ENCODE measurements at places on chromosomes 2 and 18.

GRCh38 chr2:162245781-162246180 is 2.5 kb upstream of the FAP start:
- H3K27ac ChIP-seq = no peak overlapping the region
- peaks cover 8% of the 10 kb centered on the region for H3K4me1 ChIP-seq
- no peaks in the 10 kb centered on the region for H3K27me3 ChIP-seq
- no peak overlapping the region for H3K4me3 ChIP-seq

- H3K27ac ChIP-seq = peak overlapping the region; percentile 6
- H3K36me3 ChIP-seq = peaks cover 2% of the 10 kb centered on the region
- H3K4me1 ChIP-seq = no peaks in the 10 kb centered on the region
- no peak for DNase-seq
- H3K27me3 ChIP-seq = no peaks in the 10 kb centered on the region
Measured at GRCh38 chr2:47844162-47844561, 61.2 kb downstream of the MSH6 start.

DNA sequence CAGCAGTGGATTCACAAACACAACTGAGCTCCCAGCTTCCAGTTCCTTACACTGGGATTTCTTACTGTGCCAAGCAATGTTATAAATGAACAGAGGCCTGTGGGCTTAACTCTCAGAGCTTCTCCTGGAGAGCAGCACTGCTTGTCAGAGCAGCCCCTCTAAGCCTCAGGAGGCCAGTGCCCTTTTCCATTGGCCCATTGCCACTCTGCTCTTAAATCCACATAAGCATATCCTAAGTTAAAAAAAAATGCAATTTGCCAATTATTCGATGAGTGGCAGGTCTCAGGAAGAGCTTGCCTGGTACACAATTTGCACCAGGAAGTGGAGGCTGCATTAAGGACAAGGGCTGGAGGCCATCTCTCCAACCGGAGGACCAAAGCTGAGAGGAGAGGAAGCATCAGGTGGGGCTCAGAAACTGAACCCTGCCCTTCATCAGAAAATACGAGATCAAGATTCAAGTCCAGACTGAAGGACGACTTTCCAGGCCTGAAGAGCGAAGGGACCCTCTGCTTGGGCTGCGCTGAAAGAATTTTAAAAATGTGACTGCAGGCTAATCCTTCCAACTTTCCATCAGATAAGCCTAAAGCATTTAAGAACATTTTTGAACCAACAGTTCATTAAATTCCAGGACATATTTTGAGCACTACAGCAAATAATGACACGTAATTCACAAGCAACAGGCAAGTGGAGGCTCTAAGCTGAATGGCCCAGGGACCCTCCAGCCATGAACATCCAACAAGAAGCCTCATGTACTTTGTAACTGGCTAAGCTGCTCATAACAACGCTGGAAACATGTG is 28.4 kb upstream of the PXDN start:
- no peak overlapping the region for H3K27ac ChIP-seq
- DNase-seq = no peak
- no peaks in the 10 kb centered on the region for H3K27me3 ChIP-seq
- no peak overlapping the region for H3K4me3 ChIP-seq
- no peaks in the 10 kb centered on the region for H3K4me1 ChIP-seq

DNA sequence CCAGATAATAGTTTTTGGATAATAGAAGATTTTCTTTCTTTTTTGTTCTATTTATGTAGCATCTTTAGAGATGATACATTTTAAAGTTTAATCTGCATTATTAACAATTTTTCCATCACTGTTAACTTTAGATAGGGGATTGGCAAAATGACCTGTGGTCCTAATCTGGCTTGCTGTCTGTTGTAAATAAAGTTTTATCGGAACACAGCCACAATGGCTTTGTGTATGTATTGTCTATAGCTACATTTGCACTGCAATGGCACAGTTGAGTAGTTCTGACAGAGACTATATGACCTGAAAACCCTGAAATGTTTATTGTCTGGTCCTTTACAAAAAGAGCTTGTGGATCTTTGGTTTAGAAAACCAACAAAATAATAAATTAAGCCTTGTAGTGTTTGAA is 97.0 kb upstream of the CERS6 start:
- no peak overlapping the region for H3K27ac ChIP-seq
- H3K4me3 ChIP-seq = no peak overlapping the region
- no peaks in the 10 kb centered on the region for H3K36me3 ChIP-seq
- no peaks in the 10 kb centered on the region for H3K4me1 ChIP-seq

GRCh38 chr18:52275817-52276216 is 64.2 kb upstream of the DCC start:
- DNase-seq = no peak
- no peak overlapping the region for H3K27ac ChIP-seq
- H3K36me3 ChIP-seq = no peaks in the 10 kb centered on the region
- no peak overlapping the region for H3K4me3 ChIP-seq
- H3K27me3 ChIP-seq = no peaks in the 10 kb centered on the region

GRCh38 chr2:31161637-31162036 is 23.4 kb upstream of the GALNT14 start:
- peaks cover 8% of the 10 kb centered on the region for H3K27me3 ChIP-seq
- H3K4me3 ChIP-seq = no peak overlapping the region
- no peak overlapping the region for H3K27ac ChIP-seq
- no peaks in the 10 kb centered on the region for H3K36me3 ChIP-seq

GRCh38 chr2:65443509-65444186 is 11.2 kb upstream of the SPRED2 start:
- no peak for DNase-seq
- H3K4me1 ChIP-seq = no peaks in the 10 kb centered on the region
- H3K4me3 ChIP-seq = no peak overlapping the region
- no peaks in the 10 kb centered on the region for H3K27me3 ChIP-seq
- H3K27ac ChIP-seq = no peak overlapping the region

DNA sequence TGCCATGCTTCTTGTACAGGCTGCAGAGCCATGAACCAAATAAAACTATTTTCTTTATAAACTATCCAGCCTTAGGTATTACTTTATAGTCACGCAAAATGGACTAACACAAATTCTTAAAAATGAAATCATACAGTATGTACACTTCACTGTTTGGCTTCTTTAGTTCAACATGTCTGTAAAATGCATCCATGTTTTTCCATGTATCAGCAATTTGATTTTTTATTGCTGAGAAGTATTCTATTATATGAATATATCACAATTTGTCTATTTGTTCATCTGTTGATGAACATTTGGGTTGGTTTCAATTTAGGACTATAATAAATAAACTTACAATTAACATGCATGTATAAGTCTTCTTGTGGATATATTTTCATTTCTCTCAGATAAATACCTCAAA is 182.1 kb downstream of the SCG2 start:
- no peak for DNase-seq
- H3K27me3 ChIP-seq = no peaks in the 10 kb centered on the region
- no peak overlapping the region for H3K27ac ChIP-seq
- no peaks in the 10 kb centered on the region for H3K36me3 ChIP-seq
- no peak overlapping the region for H3K4me3 ChIP-seq

DNA sequence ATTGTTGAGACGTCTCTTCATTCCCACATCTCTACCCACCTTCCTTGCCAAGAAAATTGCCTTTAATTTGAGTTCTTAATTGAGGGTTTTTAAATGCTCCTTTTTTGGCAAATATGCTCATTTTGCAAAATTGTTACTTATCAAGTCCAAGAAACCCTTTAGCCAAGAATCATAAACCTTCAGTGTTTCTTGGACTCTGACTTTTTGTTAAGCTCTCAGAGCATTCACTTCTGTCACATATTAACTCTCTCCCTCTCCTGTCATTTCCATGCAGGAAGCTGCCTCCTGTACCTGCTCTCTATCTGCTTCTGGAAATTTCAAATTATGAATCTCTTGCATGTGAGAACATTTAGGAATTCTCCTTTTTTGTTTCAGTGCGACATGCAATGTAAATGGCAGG is 100.0 kb upstream of the PIEZO2 start:
- H3K4me1 ChIP-seq = no peaks in the 10 kb centered on the region
- no peak overlapping the region for H3K27ac ChIP-seq
- H3K36me3 ChIP-seq = no peaks in the 10 kb centered on the region
- no peaks in the 10 kb centered on the region for H3K27me3 ChIP-seq

- no peaks in the 10 kb centered on the region for H3K4me1 ChIP-seq
- H3K36me3 ChIP-seq = no peaks in the 10 kb centered on the region
- H3K27ac ChIP-seq = no peak overlapping the region
- peaks cover 7% of the 10 kb centered on the region for H3K27me3 ChIP-seq
- no peak overlapping the region for H3K4me3 ChIP-seq
- DNase-seq = no peak
Measured at GRCh38 chr2:241943209-241943850, 73.8 kb downstream of the RTP5 start.

DNA sequence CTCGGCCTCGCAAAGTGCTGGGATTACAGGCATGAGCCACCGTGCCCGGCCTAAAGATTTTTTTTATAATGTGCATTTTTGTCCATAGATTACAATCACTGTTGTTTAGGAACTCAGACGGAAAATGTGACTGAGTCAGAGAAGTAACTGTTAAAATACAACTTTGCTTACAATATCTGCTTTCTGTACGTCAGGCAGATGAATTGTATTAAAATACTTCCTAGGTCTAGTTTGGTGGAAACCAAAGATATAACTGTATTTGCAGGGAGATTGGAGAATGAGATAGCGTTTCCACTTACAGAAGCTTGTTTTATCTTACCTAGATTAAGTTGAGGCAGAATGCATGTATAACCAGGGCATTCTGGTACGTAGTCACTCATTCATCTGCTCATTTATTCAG is 36.7 kb downstream of the ASAP2 start:
- H3K27ac ChIP-seq = no peak overlapping the region
- no peaks in the 10 kb centered on the region for H3K36me3 ChIP-seq
- DNase-seq = no peak
- H3K4me3 ChIP-seq = no peak overlapping the region
- no peaks in the 10 kb centered on the region for H3K27me3 ChIP-seq
